ENCODE measurements at places on chromosomes 13 and 19. TPM values are rescaled to one million over a fixed set of nuclear protein-coding genes. Genes with fewer than 3 reads are reported as not detected.

- DNase-seq: no peak
Measured at GRCh38 chr19:15282311-15282705, 50.0 kb downstream of the BRD4 start.

The CEACAM4 gene
- not detected for total RNA-seq

DNA sequence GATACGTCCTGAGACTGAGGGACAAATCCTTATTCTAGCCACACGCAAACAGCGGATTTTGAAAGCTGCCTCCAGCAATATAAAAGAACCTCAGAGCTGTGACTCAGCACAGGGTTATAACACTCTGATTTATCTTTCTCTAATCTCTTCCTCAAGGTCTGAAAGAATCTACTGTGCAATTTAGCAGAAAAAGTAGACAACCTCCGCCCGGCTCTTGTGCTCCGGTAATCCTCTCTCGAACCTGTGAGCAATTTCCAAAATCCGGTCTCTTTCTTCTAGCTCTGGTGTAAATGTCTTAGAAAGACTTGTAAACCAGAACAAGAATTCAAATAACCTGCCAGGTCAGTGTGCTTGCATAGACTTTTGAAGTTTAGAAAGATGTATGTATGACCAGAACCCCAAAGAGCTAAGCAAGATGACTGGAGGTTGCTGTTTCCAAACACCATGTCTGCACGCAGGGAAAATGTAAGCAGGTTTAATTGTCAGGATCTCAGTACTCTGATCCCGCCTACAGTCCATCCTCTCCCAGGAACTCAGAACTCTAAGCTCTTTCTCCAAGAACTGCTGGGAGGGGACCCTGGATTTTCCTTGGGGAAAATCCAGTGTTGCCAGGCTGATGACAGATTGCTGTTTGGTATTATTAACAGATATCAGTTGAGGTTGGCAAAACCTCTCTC is 338.1 kb downstream of the RFC3 start:
- DNase-seq: no peak

- DNase-seq: no peak
Measured at GRCh38 chr19:33211794-33212435, 13.7 kb downstream of the SLC7A10 start.

The SIGLEC14 gene
- 0.41 TPM for total RNA-seq

GRCh38 chr13:59946944-59947343 is 216.8 kb downstream of the DIAPH3 start:
- no peak for DNase-seq

GRCh38 chr13:36829753-36830152 is 10.7 kb downstream of the RFXAP start:
- no peak for DNase-seq
